ENCODE measurements at places on chromosomes 16 and 17.

- DNase-seq, result no peak
Observed at GRCh38 chr17:51029568-51030463, 90.9 kb downstream of the SPAG9 start.

GRCh38 chr16:67412294-67412693 is 4.0 kb downstream of the ZDHHC1 start:
- DNase-seq, result no peak

DNA sequence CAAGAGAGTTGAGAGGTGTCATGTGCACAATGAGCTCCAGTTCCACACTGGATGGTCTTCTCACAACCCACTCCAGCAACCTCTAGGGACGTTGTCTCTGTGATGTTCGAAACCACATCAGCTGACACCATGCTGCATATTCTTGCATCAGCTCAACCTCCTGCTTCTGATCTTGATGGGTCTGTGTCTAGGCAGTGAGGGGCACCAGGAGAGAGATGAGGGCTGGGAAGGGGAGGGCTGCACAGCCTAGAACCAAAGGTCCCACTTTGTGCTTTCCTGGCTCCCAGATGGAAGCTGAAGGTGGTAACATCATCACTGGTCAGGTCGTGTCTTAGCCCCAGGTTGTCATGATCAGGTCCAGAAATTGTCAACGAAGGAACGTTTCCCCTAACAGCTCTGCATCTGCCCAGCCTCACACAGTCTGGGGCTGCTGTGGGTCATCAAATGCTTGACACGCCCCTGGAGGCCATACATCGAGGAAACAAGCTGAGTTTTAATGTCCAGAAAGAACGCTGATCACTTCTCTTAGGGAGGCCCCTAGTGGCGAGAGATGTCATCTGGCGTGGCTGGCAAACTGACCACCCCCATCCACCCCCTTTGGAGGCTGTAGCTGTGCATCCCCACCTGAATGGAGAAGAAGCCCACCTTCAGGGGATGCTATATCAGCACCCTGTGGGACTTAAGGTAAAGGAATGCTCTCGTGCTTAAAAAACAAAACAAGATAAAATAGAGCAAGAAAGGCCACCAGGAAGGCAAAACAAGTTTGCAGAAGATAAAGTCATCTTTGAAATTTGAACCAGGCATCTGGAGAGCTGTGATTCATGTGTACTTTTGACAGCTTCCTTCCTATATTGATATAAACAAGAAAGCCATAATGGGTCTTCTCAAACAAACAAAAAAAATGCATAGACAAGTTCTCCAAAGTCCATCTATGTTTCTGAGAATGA is 58.3 kb downstream of the WIPI1 start:
- DNase-seq, result peak; percentile 33

DNA sequence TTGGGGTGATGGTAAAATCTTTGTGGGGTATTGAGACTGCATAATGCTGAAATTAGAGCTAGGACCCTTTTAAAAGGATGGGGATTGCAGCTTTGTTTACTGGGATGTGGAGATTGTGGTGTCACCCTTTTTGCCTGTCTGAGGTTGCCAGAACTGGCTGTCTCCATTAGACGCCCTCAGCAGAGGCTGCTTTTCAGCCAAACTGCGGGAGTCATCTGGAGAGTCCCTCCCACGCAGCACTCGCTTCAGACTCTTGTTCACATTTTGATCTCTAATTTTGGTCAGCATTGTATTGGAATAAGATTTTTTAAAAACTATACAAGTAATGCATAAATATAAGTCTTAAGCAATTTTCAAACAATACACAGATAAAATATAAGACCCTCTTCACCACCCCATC is 27.9 kb upstream of the JPT2 start:
- DNase-seq, result no peak

GRCh38 chr17:50605429-50605828 is 29.3 kb upstream of the ABCC3 start:
- DNase-seq, result no peak

GRCh38 chr16:83915081-83915480 is 16.2 kb downstream of the MLYCD start:
- DNase-seq, result no peak

GRCh38 chr16:50255538-50255937 is 10.8 kb upstream of the ADCY7 start:
- no peak for DNase-seq

DNA sequence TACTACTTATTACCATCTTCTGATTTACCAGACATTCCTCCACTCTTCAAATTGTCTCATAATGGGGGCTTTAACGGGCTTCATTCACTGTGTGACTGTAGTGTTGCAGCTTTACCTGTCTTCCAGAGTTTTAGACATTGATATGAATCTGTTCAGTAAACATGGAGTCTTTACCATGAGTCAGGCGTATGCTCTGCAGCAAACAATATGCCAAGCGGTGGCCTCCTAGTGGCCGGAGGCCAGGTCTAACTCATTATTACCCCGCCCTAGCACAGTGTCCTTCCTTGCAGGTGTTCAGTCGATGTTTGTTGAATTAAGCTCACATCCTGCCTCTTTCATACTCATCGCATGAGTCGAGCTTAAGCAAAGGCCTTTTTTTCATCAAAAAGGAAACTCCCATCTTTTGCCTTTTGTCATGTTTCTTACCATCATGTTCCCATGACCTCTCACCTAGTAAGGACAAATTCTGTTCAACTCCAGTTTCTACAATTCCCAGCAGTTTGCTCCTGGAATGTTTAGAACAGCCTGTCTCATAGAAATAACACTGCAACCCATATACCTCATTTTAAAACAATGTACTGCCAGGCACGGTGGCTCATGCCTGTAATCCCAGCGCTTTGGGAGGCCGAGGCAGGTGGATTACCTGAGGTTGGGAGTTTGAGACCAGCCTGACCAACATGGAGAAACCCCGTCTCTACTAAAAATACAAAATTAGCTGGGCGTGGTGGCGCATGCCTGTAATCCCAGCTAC is 39.4 kb downstream of the TUBD1 start:
- DNase-seq, result no peak

DNA sequence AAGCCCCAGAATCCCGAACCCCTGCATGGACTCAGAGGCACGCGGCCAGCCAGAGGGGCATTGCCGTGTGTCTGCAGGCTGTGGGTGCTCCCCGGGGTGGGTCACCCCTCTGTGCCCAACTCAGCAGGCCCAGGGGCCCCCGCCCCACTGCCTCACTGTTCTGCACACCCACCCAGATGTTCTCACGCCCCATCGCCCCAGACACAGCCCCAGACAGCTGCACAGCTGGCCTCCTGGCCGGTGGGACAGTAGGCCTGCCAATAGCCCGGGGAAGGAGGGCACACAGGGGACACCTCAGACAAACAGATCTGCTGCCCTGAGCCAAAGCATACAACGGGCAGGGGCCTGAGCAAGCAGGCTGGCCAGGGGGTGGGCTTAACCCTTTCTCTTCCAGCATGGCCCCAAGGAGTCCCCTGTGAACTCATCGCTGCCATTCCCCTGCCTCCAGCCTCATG is 27.6 kb upstream of the NXPH3 start:
- no peak for DNase-seq

GRCh38 chr17:7354262-7354843 is 603 bp upstream of the TMEM95 start:
- no peak for DNase-seq

- DNase-seq, result no peak
Observed at GRCh38 chr16:82880346-82880745, 253.6 kb downstream of the CDH13 start.

DNA sequence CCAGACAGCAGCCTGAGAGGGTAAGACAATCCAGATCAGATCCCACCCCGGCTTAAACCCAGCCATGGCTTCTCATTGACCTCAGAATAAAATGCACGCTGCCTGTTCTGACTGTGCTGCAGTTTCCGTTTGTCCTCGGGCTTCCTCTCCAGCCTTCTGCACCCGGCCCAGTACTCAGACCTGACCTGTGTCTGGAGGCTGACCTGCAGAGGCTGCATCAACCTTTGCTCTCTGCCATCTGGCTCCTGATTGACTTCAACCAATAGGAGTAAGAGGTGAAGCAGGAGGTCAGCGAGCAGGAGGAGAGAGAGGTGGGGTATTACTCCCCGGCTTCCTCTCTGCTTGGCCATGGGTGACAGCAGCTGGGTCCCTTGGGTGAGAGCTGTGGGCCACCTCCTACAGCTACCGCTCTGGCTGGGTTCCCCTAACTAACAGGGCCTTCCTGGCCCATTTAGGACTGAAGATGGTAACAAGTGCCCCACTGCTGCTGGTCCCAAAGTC is 46.7 kb downstream of the C16orf82 start:
- no peak for DNase-seq

- DNase-seq, result no peak
Observed at GRCh38 chr17:72079700-72080099, 41.1 kb upstream of the SOX9 start.

GRCh38 chr16:15906439-15906838 is 18.0 kb upstream of the CEP20 start:
- no peak for DNase-seq

DNA sequence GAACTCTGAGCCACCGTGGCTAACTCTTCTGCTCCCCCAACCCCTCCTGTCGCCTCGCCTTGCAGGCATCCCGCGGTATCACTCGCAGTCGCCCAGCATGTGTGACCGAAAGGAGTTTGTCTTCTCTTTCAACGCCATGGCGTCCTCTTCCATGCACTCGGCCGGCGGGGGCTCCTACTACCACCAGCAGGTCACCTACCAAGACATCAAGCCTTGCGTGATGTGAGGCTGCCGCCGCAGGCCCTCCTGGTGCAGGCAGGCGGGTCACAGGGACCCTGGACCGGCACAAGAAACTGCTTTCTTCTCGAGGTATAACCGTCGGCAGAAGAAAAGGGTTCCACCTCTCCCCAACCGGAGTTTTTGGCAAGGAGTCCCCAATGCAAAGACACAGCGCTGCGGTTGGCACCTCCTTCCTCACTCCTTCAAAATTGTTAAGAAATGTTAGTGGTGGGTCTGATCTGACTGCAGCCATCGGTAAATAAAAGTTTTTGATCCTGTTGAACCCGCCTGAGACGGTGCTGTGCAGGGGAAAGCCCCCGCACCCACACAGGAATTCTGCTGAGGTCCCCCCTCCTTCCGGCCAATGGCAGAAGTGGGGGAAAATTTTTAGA is 2.6 kb downstream of the FOXF1 start:
- DNase-seq, result no peak

DNA sequence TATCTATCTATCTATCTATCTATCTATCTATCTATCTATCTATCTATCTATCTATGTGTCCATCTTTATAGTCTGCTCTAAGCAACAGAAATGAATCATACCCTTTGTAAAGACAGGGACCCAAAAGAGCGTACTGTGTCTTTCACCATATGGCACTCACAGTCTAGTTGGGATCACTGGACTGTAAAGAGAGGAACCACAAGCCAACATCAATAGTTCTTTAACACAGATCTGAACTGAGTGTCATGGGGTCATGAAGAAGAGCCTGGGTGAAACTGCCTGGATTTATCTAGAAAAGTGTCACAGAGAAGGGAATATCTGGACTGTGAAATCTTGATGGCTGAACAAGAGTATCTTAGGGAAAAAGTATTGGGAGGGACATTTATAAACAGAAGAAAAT is 619.1 kb upstream of the SOX9 start:
- no peak for DNase-seq

GRCh38 chr17:19716108-19717030 is at the start of gene SLC47A2:
TSS of gene SLC47A2 (minus strand) at chr17:19716584. CDS start at chr17:19716555, 29 bp downstream.
- DNase-seq, result no peak

- no peak for DNase-seq
Observed at GRCh38 chr17:36858119-36859002, 78.9 kb upstream of the LHX1 start.

DNA sequence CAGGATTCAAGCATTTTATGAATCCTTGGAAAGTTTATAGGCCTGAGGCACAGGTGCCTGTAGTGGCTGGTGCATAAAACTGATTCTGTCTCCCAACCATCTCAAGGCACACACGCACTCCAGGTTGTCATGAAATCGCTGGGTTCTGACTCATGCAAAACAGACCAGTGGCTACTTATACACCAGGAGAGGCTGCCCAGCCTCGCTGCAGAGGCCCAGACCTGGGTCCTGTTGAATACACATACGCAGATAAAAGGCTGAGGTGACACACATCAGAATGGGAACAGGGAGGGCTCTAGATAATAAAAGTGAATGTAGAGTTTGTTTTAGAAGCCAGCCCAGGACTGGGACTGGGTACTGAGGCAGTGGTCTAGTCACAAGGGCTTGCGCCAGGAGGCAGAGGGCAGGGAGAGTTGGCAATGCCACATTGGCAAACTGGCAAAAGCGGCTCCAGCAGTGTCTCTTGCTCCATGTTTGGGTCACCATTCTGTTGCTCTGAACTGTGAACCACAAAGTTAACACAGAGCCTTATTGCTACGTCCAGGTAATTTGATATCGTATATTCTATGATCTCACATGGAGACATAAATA is 13.6 kb downstream of the OR1D5 start:
- DNase-seq, result no peak

DNA sequence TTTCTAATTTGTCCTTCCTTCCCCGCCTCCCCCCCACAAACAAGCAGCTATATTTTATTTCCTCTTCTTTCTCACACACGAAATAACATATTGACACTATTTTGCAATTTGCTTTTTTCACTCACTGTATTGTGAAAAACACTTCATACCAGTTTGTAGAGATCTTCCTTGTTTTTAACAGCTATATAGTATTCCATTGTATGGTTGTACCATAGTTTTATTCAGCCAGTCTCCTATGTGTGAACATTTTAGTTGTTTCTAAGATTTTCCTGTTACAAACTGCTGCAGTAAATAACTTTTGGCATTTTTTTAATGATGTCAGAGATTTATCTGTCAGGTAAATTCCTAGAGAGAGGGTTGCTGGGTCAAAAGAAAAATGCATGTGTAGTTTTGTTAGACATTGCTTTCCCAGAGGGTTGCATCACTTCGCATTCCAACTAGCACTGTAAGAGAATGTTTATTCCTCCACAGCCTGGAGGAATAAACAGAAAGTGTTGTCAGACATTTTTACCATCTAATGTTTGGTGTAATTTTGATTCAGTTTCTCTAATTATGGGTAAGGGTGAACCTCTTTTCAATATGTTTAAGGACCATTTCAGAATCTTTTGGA is 101.2 kb downstream of the MRTFB start:
- DNase-seq, result no peak

DNA sequence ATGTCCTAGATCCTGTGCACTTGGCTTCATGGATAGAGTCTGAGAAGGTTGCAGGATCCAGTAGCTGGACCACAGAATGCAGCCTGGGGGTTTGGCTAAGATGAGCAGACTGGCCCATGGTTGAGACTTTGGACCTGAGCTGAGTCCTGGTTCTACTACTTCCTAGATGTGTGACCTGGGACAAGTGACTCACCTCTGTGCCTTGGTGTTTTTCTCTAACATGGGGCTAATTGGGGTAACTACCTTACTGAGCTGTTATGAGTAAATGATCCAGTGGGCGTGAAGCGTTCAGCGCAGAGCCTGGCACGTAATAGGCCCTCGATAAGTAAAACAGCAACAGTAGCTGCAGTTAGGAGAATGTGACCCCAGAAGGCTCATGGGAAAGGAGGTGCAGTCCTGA is 38.8 kb downstream of the SNX20 start:
- no peak for DNase-seq

- no peak for DNase-seq
Observed at GRCh38 chr17:15999974-16000827, 577 bp downstream of the TTC19 start.

- no peak for DNase-seq
Observed at GRCh38 chr17:18324140-18325050, 9.3 kb downstream of the SMCR8 start.
